ENCODE measurements at places on chromosomes 12 and 14.
A peak's percentile ranks its signal among the peaks of the same experiment; 100 is the strongest.

GRCh38 chr12:123062681-123063486 is 82.4 kb downstream of the ARL6IP4 start:
- no peak for DNase-seq

GRCh38 chr14:54809767-54810166 is 92.9 kb downstream of the GCH1 start:
- no peak for DNase-seq

- no peak for DNase-seq
Measured at GRCh38 chr12:13536219-13536910, 339.8 kb downstream of the EMP1 start.

- no peak for DNase-seq
Measured at GRCh38 chr12:44405297-44405696, 470.8 kb downstream of the NELL2 start.

GRCh38 chr12:51746416-51746815 is 102.1 kb downstream of the FIGNL2 start:
- no peak for DNase-seq

DNA sequence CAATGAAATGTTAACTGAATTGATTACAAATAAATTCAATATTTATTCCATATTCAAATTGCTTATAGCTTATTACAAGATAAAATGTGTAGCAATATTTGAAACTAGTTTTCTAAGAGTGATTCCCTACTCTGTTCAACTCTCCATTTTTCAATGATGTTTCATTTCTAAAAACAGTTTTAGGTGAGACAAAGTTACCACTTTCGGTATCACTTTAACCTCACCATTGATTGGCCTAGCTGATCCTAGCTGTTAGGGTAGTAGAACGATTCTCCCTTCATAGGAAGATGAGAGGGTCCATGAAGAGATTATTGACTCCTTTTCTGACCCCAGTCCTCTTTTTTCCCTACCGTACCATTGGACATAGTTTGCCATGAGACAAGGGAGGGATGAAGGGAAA is 373.3 kb downstream of the PRKD1 start:
- DNase-seq: no peak

- DNase-seq: no peak
Measured at GRCh38 chr12:51817027-51817953, 31.2 kb downstream of the FIGNL2 start.

GRCh38 chr12:40229690-40230651 is 5.2 kb downstream of the LRRK2 start:
- no peak for DNase-seq

- DNase-seq: no peak
Measured at GRCh38 chr12:121926874-121927706, 8.7 kb downstream of the CFAP251 start.

- no peak for DNase-seq
Measured at GRCh38 chr12:123265851-123266678, 5.6 kb downstream of the CDK2AP1 start.

GRCh38 chr14:34981743-34982420 is 910 bp upstream of the SRP54 start:
- DNase-seq: peak; percentile 18

DNA sequence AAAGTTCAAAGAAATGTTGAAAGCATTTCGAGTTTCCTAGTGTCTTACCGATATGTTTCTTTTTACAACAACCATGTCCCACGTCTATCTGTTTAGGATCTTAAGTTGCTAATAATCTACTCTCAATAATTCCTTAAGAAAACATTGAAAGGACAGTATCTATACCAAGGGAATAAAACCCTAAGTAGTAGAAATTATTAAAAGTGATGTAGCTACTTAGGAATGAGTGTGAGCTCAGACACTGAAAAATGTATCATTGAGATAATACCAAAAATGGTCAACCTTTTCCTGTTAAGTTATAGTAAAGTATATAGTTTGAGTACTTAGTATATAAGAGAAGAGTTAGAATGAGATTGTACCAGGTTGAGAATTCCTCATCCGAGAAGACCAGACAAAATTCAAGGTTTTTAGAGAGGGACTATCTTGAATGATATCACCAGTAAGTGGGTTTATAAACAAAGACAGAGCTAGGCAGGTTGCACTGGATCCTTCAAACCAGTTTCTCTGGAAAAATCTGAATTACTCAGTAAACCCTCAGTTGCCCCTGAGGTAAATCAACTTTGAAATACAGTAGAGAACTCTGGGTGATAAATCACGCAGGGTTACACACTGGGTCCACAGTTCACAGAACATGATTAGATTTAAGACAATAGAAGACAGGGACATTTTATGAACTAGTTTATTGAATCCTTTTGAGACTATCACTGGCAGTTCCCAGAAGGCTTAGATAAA is 96.8 kb downstream of the ERGIC2 start:
- no peak for DNase-seq

DNA sequence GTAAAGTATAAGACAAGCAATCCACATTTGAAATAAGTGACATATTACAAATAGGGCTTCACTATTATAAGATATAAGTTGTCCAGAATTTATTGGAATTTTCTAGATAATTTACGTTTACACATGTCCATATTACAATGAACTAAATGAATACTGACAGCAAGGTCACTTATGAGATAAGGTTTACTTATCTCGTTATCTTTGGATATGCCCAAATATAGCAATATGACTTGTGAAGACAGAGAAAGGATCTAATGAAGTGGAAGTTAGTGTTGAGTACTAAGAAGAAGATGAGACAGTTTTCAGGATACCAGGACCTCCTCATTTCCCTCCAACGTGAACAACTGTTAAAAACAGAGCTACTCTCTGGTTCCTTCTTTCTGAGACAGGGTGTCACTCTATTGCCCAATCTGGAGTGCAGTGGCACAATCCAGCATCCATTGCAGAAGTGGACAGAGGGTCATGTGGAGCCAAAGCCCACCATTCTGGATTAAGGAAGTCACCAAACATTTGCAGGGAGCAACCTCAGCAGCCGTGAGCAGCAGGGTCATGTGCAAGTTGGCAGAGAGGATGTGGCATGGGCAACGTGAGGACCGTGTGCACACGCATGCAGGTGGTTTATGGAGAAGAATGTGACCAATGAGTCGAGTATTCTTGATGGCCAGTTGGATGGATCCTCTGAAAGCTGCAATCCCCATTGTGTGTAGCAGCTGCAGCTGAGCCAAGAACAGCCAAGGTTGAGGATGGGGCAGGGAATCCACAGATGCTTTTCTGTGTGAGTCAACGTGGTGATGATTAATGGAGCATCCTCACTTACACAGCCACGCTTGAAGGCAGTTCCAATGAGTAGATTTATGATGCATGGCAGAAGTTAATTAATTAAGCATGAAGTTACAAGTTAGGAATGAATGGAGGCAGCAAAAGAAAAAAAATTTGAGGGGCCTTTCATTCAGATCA is 111.0 kb downstream of the BICD1 start:
- no peak for DNase-seq

- no peak for DNase-seq
Measured at GRCh38 chr14:105927096-105928060, 401.0 kb downstream of the TMEM121 start.

GRCh38 chr14:100587086-100587762 is at the start of gene BEGAIN:
BEGAIN (minus strand) TSS chr14:100587417; CDS start chr14:100587290, 127 bp downstream.
- no peak for DNase-seq

- no peak for DNase-seq
Measured at GRCh38 chr12:43312991-43313505, 239.0 kb downstream of the ADAMTS20 start.

DNA sequence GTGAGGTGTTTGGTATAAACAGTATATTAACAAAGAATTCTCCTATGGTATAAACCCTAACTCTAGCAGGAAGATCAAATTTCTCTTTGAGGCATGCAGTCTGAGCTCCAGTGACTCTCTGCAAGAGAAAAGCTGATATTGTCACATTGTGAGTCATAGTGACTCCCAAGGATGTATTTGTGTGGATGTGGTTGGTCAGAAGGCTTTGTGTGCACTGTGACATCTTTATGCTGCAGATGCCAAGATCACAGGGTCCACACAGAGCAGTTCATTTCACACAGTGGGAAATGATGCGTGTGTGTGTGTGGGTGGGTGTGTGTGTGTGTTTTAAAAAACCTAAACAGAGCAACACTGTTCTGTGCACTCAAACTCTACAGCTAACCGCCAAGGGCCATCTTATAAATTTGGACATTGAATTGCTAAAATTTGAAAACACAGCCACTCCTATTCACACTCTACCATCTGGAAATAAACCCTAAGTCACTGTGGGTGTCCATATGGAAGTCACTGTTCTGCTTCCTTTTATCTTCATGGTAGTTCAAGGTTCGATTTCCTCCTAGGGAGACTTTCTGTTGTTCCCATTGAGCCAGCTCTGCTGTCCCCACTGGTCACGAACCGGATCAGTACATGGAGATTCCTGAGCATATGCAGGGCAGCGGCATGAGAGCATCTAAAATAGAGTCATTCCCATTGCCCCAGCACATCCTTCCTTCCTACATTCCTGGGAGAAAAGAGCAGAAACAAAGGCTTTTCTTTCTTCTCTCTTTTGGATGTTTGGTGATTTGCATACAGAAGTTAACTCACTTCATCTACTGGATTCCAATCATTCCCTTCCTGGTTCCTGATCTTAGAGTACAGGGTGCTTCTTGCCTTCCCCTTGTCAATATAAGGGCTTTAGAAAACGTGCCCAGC is 727.6 kb downstream of the DIO2 start:
- DNase-seq: no peak

- no peak for DNase-seq
Measured at GRCh38 chr12:20445687-20446086, 77.3 kb downstream of the PDE3A start.

DNA sequence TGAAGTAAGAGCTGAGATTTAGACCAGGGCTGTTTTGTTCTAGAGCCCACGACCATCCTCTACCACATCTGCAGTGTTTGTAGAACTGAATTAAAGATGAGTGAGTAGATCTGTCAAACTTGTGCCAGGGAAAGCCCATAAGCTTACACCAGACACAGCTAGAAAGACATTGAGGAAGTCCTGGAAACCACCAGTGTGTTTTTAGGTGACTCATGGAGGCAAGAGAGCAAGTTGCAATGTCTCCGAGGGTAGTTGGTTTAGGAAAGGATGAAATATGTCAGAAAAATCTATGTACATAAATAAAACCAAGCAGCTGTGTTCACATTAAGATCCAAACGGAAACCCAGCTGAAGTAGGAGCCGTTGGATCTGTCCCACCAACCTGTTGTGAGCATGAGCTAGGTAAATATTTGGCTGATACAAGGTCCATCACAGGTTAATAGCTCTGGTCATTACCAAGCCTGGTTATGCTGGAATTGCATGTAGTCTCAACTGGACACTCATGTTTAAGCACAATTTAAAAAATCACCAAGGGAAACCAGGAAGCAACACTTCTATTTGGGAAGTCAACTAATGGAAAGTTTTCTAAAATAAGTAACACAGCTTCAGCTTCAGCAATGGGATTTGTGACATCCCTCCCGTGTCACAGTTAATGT is 49.9 kb upstream of the PLEKHG3 start:
- no peak for DNase-seq

DNA sequence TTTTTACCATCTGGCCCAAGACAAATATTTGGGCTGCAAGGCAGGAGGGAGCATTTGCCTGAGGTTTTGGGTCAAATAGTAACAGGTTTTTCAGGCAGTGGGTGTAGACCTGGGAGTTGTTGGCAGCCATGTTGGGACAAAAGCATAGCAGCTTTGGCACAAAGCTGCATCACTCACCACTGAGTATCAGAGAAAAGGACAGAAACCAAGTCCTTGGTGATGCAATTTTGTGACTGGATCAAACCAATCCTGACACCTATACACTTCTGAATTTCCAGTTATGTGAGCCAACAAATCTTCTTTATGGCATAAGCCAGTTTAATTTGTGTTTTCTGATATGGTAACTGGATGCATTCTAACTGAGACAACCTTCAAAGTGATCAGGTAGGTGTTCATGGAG is 144.8 kb upstream of the KRR1 start:
- no peak for DNase-seq

DNA sequence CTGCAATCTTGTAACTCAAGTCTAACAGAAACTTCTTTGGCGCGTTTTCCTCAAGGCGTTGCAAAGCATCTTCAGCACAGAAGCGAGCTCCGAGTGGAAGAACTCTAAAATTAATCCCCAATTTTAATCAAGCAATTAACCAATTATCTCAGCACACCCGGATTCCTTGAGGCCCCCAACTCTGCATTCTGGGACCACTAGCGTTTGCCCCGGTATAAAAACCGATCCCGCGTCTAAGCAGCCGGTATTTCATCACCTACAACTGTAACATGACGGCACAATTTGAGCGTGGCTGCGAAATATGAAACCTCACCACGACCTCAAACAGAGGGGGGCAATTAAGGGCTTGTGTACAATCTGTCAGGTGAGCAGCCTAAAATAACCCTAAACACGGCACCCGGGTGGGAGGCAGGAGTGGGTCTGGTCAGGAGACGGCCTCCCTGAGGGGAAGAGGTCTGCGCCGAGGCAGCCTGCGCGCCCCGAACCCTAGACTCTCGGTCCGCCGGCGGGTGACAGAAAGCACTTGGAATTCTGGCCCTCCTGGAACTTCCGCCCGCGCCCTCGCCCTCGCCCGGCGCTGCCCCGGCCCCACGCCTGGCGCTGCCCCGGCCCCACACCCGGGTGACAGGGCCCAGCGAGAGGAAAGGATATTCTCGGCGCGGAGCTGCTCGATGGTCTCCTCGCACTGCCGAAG is 594 bp downstream of the ZCCHC8 start:
- DNase-seq: peak; percentile 4

DNA sequence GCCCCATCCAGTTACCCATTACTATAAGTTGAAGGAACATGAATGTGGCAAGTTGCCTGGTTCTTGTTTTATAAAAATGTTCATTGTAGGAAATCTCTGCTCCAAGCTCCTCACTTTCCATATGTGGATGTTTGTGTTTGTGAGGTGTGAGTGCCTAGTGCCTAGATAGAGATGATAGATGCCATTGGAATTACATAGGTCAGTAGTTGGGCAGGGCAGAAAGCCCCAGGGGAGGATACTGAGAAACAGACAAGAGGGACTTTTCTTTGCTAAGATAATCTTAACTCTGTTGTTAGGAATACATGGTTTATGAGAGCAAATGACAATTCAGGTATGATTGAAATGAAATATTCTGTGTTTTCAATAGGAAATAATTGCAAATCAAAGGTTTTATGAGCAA is 226.3 kb upstream of the GRIP1 start:
- no peak for DNase-seq

DNA sequence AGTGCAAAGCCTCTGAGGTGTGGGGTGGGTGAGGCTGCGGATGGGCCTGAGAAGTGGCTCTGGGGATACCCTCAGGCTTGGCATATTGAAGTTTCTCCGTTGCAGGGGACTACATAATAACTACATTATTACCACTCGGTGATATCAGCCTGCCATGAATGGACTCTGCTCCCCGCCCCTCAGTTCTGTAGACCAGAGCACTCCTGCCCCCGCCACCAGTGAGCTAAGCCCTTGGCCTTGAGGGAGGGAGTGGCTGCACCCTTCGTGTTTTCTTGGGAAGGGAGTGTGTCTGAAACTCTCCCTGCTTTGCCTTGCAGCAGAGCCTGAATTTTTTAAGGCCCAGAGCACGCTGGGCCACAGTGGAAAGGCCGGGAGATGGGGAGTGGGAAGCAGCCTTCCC is 1.7 kb downstream of the ORAI1 start:
- no peak for DNase-seq

GRCh38 chr12:101939856-101940265 is 62.5 kb downstream of the DRAM1 start:
- peak; percentile 51 for DNase-seq

Data from CD4-positive, alpha-beta T cell treated with Interleukin-6 at 100 ng/mL for 8 hours (primary cell).